ENCODE measurements at places on chromosomes 3 and 15. TPM values are rescaled to one million over a fixed set of nuclear protein-coding genes. Genes with fewer than 3 reads are reported as not detected.

DNA sequence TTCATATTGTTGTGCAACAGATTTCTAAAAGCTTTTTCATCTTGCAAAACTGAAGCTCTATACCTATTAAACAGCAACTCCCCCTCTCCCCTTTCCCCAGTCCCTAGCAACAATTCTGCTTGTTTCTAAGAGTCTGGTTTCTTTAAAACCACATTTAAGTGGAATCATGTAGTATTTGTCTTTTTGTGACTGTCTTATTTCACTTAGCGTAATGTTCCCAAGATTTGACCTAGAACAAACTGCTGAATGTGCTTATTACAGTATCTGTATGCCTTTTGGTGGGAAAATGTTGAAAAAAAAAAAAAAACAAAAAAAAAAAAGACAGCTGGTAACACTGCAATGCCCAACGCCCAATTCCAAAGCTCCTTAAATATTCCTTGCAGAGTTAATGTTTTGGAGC is 19.5 kb upstream of the SPESP1 start:
- DNase-seq, result no peak

- DNase-seq, result no peak
Measured at GRCh38 chr15:47360305-47360704, 357.0 kb upstream of the SEMA6D start.

- DNase-seq, result peak; percentile 25
Measured at GRCh38 chr15:38217788-38218609, 34.6 kb upstream of the SPRED1 start.

DNA sequence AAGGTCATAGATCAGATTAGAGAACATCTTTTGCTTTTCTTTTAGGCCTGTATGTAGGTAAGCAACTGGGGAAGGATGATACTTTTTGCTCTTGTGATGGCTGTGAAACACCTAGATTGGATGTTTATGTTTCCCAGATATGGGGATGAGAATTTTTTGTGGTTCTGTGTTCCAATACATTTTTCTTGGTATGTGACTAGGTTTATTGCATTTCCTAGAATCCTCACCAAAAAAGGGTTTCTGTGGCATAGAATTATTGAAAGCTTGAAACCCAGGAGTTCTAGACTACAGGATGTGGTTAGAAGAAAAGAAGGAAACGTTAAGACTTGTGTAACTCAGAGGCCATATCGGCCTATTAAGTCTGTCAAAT is 25.8 kb downstream of the OXNAD1 start:
- DNase-seq, result no peak

- DNase-seq, result no peak
Measured at GRCh38 chr3:38008191-38008701, 17.7 kb downstream of the VILL start.

GRCh38 chr15:69299943-69300588 is 1.4 kb downstream of the PAQR5 start:
- DNase-seq, result no peak

- no peak for DNase-seq
Measured at GRCh38 chr3:70743754-70744153, 431.3 kb upstream of the MDFIC2 start.

Gene COLQ
- 2.1 TPM for total RNA-seq

DNA sequence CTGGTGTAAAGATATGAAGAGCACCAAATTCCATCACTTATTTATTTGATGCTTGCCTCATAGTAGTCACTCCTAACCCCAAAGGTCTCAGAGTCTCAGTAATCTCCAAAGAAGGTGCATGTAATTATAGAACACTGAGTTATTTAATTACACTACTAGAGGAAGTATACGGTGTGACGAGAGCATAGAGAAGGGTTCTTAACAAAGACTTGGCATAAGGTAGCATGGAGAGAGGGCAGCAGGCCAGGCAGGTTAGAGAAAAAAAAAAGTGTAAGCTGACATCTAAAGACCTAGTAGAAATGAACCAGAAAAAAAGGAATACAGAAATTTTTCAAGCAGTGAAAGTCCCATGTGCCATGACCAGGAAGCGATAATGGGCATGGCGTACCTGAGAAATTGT is 213.3 kb upstream of the TGFBR2 start:
- peak; percentile 32 for DNase-seq

GRCh38 chr3:59839283-59839682 is 789.5 kb upstream of the CFAP20DC start:
- no peak for DNase-seq
